ENCODE measurements at places on chromosomes 5 and 9.
A peak's percentile ranks its signal among the peaks of the same experiment; 100 is the strongest.

DNA sequence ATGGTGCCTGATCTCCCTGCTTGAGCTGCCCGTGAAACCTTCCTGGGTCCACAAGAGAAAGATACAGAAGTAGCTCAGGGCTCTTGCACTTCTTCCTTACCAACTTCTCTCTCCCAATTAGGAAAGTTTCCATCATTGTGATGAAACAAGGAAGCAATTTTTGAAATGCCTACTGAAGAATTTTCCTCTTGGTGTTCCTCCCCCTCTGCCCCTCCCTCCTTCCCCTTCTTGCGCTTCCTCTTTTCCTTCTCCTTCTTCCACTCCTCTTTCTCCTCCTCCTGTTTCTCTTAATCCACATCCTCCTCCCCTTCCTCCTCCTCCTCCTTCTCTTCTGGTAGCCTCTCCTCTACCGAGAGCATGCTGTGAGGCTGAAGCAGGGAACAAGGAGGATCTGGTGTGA, 36.3 kb upstream of the OTULINL start:
- no peak for DNase-seq

DNA sequence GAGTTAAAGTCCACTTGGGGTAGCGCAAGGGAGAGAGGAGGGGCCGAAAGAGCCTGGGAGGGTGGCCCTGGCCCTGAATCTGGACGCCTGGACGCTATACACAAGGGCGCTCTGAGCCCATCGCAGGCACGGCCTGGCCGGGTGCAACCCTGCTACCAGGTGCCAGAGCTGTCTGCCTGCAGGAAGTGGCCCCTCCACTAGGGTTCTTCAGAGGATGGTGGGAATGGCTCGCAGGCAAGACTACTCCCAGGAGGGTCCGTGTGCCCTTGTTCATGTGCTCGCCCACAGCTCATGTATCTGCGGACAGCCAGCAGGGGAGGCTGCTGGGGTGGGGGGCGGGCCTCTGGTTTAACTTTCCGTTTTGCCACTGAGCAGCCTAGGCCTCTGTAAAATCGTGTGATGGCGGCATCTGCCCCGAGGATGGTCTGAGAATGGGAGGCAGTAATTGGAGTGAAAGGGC, 1.4 kb upstream of the NKD2 start:
- no peak for DNase-seq

GRCh38 chr9:134325813-134326723, at the start of gene RXRA:
RXRA (plus strand) TSS chr9:134326455; CDS start chr9:134326632, 177 bp downstream.
- DNase-seq = peak; percentile 91

DNA sequence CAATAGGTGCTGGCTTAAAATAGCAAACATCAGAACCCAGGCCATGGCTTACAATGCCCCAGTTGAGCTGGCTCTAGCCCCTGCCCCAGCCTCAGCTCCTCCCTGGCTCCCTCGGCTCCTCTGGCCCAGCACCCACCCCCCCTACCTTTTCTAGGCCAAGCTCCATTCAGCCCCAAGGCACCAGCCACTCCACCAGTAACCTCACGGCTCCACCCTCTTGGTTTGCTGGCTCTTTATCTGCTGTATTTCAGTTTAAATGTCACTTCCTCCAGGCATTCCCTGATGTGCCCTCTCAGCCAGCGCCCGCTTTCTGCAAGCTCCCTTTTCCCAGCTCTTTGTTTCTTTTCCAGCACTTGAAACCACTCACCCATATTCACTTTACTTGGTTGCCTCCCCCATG, 10.6 kb downstream of the C1QTNF2 start:
- DNase-seq = peak; percentile 48

- DNase-seq = peak; percentile 75
Measured at GRCh38 chr5:18465833-18466681, 831.8 kb downstream of the TAF11L14 start.

GRCh38 chr5:15837551-15838289, 337.7 kb downstream of the FBXL7 start:
- no peak for DNase-seq

DNA sequence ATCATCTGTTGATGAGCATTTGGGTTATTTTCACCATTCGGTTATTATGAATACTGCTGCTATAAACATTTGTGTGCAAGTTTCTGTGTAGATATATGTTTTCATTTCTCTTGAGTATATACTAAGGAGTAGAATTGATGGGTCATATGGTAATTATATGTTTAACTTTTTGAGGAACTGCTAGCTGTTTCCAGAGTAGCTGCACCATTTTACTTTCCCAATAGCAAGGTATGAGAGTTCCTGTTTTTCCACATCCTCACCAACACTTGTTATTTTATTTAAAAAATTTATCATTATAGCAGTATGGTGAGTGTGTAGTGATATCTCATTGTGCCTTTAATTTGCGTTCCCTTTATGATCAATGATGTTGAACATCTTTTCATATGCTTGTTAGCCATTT, 29.2 kb downstream of the CD14 start:
- no peak for DNase-seq

- no peak for DNase-seq
Measured at GRCh38 chr5:116453988-116454411, 120.6 kb downstream of the SEMA6A start.

DNA sequence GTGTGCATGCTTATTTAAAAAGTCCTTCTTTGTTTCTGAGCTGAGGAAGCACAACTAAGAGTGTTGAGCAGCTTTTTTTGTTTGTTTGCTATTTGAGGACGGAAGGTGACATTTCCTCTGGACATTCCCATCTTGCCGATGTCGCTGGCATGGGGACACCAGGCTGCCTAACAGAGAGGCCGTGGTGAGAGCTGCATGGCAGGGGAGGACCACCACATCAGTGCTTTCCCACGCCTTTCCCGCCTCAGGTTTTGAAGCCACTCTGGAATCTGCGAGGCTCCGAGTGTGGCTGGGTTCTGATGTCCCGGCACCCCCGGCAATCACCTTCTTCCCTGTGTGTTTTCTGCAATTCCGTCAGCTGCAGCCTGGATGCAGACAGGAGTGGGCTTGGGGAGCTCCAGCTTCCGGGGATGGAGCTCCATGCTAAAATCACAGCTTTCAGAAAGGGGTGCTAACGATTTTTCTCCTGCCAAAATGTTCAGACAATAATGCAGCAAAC, 259.8 kb upstream of the IRX4 start:
- no peak for DNase-seq

DNA sequence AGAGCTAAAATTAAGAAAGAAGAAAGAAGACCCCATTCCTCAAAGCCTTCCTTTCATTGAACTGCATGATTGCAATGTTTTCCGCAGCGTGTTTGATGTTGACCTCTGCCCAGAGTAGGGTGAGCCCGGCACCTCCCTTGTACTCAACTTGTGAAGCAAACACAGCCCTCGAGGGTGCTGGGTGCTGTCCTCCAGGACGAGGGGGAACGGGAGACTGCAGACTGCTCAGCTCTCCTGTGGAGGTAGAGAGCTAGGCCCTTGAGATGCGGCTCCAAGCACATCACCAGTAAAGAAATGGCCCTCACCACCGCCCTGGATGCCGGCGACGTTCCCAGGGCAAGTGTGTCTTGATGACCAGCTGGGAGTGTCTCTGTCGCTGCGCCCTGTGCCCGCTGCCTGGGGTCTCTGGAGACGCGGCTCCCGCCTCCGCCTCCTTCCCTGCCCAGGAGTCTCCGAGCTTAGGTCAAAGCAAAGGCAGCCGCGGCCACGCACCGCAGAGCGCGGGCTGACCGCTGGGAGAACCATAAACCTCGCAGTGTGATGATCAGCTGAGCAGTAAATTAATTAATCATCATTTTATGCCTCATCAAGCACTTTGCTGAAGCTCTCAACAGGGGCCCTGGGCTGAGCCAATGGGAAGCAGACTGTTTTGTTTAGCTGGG, 108.7 kb downstream of the IRX2 start:
- no peak for DNase-seq

DNA sequence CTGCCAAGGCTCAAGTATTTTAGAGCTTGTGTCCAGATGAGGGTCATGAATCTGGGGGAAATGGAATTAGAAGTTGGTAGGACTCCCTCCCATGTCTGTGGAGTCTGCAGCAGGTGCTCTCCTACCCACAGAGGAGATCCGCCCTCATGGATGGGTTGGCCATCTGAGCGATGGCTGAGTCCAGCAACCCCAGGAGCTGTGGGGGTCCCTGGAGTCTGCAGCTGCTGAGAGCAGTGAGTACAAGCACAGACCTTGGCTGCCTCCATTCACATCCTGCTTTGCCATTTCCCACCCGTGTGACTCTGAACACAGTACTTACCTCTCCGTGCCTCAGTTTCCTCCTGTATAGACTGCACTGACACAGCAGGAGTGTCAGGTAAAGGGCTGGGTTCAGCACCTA, 25.8 kb upstream of the SYNPO start:
- DNase-seq = no peak

GRCh38 chr5:159051421-159052282, 48.1 kb downstream of the EBF1 start:
- DNase-seq = peak; percentile 77

DNA sequence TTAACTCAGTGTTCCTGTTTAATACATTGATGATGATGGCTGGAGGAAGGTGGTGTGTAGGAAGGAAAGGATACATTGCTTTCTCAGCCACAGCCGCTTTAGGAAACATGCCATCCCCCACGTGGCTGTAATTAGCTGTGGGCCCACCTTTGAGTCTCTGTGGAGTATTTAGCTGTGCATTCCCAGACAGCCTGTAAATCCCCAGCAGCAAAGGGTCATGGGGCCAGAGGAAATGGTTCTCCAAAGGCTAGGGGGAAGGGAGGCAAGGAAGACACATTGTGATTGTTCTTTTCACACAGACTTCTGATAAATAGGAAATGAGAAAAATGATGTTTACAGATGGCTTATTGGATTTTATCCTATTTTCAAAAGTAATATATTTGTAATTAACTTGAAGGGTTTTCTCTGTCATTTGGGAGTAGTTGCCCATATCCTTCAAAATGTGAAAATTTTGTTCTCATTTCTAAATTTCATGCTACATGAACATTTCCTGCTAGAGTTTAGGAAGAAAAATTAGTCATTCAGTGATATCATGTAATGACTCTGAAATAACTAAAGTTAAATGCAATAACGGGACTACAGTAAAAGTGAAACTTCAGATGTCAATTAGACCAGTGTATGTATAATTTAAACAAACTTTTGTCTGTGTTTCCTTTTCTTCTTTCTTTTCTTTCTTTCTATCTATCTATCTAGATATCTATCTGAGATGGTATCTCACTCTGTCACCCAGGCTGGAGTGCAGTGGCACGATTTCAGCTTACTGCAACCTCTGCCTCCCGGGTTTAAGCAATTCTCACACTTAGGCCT, 24.3 kb upstream of the F2R start:
- DNase-seq = no peak

- no peak for DNase-seq
Measured at GRCh38 chr9:22169727-22170503, 160.8 kb upstream of the CDKN2B start.

DNA sequence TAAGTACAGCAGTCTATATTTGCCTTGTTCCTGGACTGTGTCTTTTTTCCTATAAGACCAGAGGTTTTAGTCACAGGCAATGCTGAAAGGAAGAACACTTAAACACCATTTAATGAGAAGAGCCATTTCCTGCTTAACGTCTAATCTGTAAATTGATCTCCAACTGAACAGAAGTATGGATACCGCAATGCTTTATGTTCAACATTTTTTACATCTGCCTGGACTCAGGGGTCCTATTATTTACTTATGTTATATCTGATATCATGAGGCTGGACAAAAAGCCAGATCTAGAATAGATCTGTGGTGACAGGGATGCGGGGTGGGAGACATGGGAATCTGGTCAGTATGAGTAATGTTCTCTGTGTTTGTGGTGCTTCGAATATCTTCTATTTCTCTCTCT, 334.6 kb upstream of the MPDZ start:
- DNase-seq = no peak

DNA sequence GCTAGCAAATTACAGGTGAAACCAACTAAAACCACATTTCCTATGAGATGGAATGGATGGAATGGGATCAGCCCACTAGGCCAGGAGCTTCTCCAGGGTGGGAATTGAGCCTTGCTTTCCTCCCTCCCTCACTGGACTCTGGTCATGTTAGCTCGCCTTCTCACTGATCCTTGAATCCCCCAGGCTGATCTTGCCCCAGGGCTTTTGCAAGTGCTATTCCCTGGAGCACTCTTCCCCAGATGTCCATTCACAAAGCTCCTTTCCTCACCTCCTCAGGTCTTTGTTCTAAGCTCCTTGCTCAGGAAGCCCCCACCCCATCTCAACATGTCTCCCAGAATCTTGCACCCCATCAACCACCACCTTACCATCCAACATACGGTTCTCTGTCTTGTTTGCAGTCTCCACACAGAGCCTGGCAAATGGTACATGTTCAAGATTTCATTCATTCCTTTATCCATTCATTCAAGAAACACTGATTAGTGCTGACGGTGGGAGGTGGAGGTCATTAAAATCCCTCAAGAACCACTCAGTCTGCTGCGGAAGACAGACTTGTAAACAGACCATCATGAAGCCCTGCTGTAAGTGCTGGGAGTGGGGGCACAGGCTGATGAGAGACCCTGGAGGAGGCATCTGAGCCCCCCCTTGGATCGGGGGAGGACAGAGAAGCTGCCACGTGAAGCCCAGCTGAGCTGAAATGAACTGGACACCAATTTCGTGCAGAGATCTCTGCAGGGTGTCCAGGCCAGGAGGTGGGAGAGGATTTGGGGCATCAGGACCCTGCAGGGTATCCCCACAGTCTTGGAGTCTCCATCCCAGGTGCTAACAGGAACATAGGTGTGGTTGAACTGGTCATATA, 141.7 kb downstream of the BARX1 start:
- DNase-seq = no peak
